T-cell (primary cell): ENCODE measurements at places on chromosomes 5 and 9.

DNA sequence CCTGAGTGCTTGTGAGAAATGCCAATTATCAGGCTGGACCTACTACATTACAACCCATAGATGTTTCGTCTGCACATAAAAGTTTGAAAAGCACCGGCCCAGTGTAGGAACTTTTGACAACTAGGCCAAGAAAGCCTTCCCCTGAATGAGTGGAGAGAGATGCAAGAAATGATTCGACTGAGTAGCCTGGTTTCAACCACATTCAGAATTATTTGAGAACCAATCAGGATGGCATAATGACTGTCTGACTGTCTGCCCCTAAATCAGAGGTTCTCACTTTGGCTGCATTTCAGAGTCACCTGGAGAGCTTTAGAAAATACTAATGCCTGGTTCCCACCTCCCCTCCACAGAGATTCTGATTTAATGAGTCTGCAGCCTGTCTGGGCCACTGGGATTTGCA lies 61.1 kb downstream of the FRMD3 start:
- H3K27ac ChIP-seq = no peak overlapping the region
- DNase-seq = no peak
- no peaks in the 10 kb centered on the region for H3K36me3 ChIP-seq
- no peaks in the 10 kb centered on the region for H3K4me1 ChIP-seq

DNA sequence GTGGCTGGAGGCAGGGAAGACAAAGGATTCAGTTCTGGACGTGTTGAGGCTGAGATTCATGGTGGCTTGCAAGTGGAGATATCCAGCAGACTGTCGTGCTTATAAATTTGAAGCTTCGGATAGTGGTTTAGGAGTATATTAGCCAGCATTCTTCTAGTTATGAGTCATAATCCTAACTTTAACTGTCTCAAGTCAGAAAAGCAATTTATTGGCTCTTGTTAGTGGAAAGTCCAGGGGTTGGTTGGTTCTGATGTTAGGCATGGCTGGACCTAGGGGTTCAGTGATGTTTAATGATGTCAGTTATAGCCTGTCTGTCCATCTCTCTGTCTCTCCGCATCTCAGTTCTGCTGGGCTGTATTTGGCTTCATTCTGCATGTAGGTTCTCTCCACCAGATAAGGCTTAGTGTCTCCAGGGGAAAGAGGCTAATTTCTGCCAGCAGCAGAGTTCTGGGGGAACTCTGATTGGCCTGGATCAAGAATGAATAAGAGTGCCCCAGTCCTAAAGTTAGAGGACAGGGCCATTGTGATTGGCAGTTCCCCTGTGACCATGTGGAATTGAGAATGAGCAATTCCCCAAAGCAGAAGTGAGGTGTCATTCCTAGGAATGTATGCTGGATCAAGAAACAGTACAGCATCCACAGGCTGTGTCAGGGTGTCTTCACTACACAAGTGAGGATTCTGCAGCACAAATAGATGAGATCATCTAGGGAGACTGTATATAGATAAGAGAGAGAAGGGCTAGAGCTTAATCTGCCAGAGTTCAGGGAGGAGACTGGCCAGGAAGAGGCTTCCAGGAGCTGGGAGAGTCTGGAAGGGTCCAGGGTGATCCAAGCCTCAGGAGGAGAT lies 72.9 kb upstream of the SHB start:
- DNase-seq = no peak
- no peaks in the 10 kb centered on the region for H3K4me1 ChIP-seq
- peaks cover 30% of the 10 kb centered on the region for H3K27me3 ChIP-seq
- no peak overlapping the region for H3K27ac ChIP-seq

DNA sequence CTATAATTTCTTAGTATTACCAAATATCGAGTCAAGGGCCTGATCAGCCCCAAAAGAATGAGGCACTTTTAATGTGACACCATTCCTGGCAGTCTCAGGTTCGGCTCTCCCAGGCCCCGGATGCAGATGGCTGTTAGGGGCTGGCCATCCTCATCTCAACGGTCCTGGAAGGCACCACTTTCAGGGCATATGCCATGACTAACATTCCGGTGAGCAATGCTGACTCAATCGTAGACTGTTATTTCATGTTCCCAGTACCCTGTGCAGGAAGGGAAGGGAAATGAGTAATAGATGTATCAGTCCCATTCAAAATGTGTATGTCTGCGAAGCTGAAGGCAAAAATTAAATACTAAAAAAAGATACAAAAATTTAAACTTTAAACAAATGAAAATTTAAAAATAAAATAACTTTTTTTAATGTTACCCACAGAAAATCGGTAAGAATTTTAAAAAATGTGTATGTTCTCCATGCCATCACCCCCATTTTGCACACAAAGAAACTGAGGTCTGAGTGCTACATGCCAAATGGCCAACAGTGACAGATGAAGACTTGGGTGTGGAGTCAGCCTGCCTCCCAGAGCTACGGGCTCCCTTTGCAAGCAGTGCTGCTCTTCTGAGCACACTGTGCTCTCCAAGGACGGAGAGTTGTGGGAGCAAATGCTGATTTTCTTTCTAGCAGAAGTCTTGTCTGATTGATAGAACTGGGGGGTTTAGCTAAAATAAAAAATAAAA lies 79.0 kb downstream of the GLDC start:
- H3K4me3 ChIP-seq = no peak overlapping the region
- DNase-seq = no peak
- H3K36me3 ChIP-seq = no peaks in the 10 kb centered on the region
- no peaks in the 10 kb centered on the region for H3K4me1 ChIP-seq

GRCh38 chr9:96491079-96491879 lies 41.3 kb downstream of the HABP4 start:
- no peak overlapping the region for H3K27ac ChIP-seq
- no peaks in the 10 kb centered on the region for H3K27me3 ChIP-seq
- no peak overlapping the region for H3K4me3 ChIP-seq
- H3K4me1 ChIP-seq = no peaks in the 10 kb centered on the region
- H3K36me3 ChIP-seq = peaks cover 8% of the 10 kb centered on the region

- H3K36me3 ChIP-seq = no peaks in the 10 kb centered on the region
- H3K27me3 ChIP-seq = no peaks in the 10 kb centered on the region
- no peak overlapping the region for H3K4me3 ChIP-seq
- H3K27ac ChIP-seq = no peak overlapping the region
Measured at GRCh38 chr5:87686018-87686417, 273.3 kb upstream of the CCNH start.

GRCh38 chr9:93944011-93944410 lies 11.1 kb downstream of the BARX1 start:
- H3K27ac ChIP-seq = no peak overlapping the region
- H3K36me3 ChIP-seq = no peaks in the 10 kb centered on the region
- H3K4me1 ChIP-seq = no peaks in the 10 kb centered on the region

GRCh38 chr9:137042751-137043727 lies 2.9 kb downstream of the NPDC1 start:
- H3K27ac ChIP-seq = no peak overlapping the region
- no peak overlapping the region for H3K4me3 ChIP-seq
- no peaks in the 10 kb centered on the region for H3K36me3 ChIP-seq

GRCh38 chr9:23573800-23574199 lies 252.2 kb downstream of the ELAVL2 start:
- H3K27ac ChIP-seq = no peak overlapping the region
- H3K4me3 ChIP-seq = no peak overlapping the region
- DNase-seq = no peak
- no peaks in the 10 kb centered on the region for H3K27me3 ChIP-seq
- H3K4me1 ChIP-seq = no peaks in the 10 kb centered on the region

- DNase-seq = no peak
- H3K36me3 ChIP-seq = no peaks in the 10 kb centered on the region
- no peaks in the 10 kb centered on the region for H3K27me3 ChIP-seq
- no peak overlapping the region for H3K4me3 ChIP-seq
Measured at GRCh38 chr5:137128012-137128411, 371.1 kb downstream of the SPOCK1 start.

DNA sequence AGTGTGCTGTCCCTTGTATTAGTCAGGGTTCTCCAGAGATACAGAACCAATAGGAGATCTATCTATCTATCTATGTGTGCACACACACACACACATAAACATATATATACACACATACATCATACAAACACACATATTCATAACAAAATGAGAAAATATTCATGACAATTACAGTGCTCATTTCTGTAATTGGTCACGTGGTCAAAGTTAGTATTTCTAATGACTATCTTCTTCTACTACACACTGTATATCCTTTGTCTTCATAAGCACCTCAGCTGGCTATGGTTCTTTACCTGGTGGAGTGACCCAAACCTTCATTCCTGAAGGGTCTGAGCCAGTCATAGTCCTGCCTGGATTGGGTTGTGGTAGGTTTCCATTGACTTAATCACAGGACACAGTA lies 17.7 kb upstream of the BTF3 start:
- H3K27me3 ChIP-seq = peaks cover 5% of the 10 kb centered on the region
- H3K27ac ChIP-seq = no peak overlapping the region
- H3K36me3 ChIP-seq = no peaks in the 10 kb centered on the region
- DNase-seq = no peak

- H3K4me3 ChIP-seq = no peak overlapping the region
- H3K27ac ChIP-seq = no peak overlapping the region
- H3K4me1 ChIP-seq = no peaks in the 10 kb centered on the region
- no peak for DNase-seq
- no peaks in the 10 kb centered on the region for H3K36me3 ChIP-seq
- H3K27me3 ChIP-seq = no peaks in the 10 kb centered on the region
Measured at GRCh38 chr9:113783475-113783874, 92.6 kb upstream of the ZNF618 start.

DNA sequence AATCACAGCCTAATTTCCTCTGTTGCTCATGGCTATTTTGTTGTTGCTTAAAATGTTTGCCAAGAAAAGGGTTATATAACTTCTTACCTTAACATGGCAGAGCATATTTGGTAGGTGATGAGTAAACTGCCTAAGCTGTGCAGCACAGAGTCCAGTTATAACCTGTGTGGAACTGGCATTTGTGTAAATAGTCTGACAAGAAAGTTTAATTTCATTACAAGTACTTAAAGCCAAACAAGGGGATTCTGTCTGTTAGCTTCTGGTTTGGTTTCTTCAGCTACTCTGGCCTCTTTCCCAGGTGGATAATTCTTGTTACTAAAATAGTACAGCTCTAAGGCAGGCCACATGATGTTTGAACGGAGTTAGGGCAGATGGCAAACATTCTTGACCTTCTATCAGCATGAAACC lies 72.2 kb downstream of the PTCD2 start:
- no peaks in the 10 kb centered on the region for H3K36me3 ChIP-seq
- H3K4me1 ChIP-seq = no peaks in the 10 kb centered on the region
- no peak for DNase-seq
- H3K4me3 ChIP-seq = no peak overlapping the region

GRCh38 chr5:16888694-16889124 lies 47.4 kb downstream of the MYO10 start:
- no peak for DNase-seq
- no peaks in the 10 kb centered on the region for H3K27me3 ChIP-seq
- no peaks in the 10 kb centered on the region for H3K4me1 ChIP-seq
- no peaks in the 10 kb centered on the region for H3K36me3 ChIP-seq
- no peak overlapping the region for H3K27ac ChIP-seq

GRCh38 chr9:12697719-12698118 lies 4.5 kb downstream of the TYRP1 start:
- no peak overlapping the region for H3K27ac ChIP-seq
- no peaks in the 10 kb centered on the region for H3K4me1 ChIP-seq
- DNase-seq = no peak
- H3K4me3 ChIP-seq = no peak overlapping the region

GRCh38 chr5:124782262-124782661 lies 35.8 kb upstream of the ZNF608 start:
- no peak overlapping the region for H3K27ac ChIP-seq
- H3K36me3 ChIP-seq = no peaks in the 10 kb centered on the region
- DNase-seq = no peak
- H3K4me1 ChIP-seq = no peaks in the 10 kb centered on the region
- no peaks in the 10 kb centered on the region for H3K27me3 ChIP-seq
- H3K4me3 ChIP-seq = no peak overlapping the region

DNA sequence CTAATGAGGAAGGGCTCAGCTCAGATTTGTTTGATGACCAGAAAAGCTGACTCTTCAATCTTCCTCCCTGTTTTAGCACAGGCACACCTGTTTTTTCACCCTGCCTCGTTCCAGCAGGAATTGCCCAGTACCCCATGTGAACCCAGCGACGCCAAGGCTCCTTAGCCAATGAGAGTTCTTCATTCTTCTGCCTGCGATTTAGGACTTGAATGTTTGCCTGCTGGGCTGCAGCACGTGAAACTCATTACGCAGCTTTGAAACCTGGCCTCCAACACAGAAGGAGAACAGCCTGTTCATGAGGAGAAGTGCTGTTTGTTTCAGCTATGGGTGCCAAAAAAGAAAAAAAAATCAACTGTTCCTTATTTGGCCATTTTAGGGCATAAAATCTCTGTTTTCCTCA lies 315.5 kb downstream of the TRPM3 start:
- H3K4me3 ChIP-seq = no peak overlapping the region
- DNase-seq = no peak
- H3K4me1 ChIP-seq = no peaks in the 10 kb centered on the region

DNA sequence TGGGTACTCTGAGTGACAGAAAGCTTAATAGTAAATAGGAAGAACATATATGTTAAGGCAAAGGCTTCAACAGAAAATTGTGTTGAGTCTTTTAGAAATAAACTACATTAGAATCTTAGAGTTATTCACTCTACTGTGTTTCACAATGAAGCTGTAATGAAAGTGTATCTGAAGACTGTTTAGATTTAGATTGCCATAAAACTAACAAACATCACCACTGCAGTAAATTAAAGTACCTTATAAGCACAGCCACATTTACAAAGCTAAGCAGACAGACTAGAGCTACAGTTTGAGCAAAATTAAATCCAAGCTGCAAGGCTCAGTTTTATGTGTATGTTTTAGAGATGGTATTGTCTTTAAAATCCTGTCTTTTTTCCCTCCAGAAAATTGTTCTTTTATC lies 172.4 kb downstream of the PBX3 start:
- no peaks in the 10 kb centered on the region for H3K27me3 ChIP-seq
- H3K4me3 ChIP-seq = no peak overlapping the region
- no peaks in the 10 kb centered on the region for H3K4me1 ChIP-seq
- DNase-seq = no peak
- H3K36me3 ChIP-seq = no peaks in the 10 kb centered on the region

- no peak overlapping the region for H3K4me3 ChIP-seq
- no peak overlapping the region for H3K27ac ChIP-seq
- no peaks in the 10 kb centered on the region for H3K27me3 ChIP-seq
Measured at GRCh38 chr9:89677702-89678395, 73.0 kb downstream of the GADD45G start.

- H3K4me1 ChIP-seq = no peaks in the 10 kb centered on the region
- no peak for DNase-seq
- no peak overlapping the region for H3K27ac ChIP-seq
- H3K27me3 ChIP-seq = no peaks in the 10 kb centered on the region
- H3K4me3 ChIP-seq = no peak overlapping the region
Measured at GRCh38 chr5:163531272-163531671, 25.9 kb downstream of the MAT2B start.

- peak; percentile 14 for DNase-seq
- H3K27ac ChIP-seq = peak overlapping the region; percentile 65
- H3K36me3 ChIP-seq = no peaks in the 10 kb centered on the region
- peaks cover 13% of the 10 kb centered on the region for H3K27me3 ChIP-seq
Measured at GRCh38 chr9:133509179-133510083, 15.3 kb downstream of the MYMK start.

- H3K4me3 ChIP-seq = no peak overlapping the region
- H3K27ac ChIP-seq = no peak overlapping the region
Measured at GRCh38 chr9:86925686-86926085, 21.6 kb downstream of the GAS1 start.
